ENCODE measurements at places on chromosomes 7 and 10.

- DNase-seq: no peak
Observed at GRCh38 chr7:93862651-93863050, 27.9 kb downstream of the TFPI2 start.

DNA sequence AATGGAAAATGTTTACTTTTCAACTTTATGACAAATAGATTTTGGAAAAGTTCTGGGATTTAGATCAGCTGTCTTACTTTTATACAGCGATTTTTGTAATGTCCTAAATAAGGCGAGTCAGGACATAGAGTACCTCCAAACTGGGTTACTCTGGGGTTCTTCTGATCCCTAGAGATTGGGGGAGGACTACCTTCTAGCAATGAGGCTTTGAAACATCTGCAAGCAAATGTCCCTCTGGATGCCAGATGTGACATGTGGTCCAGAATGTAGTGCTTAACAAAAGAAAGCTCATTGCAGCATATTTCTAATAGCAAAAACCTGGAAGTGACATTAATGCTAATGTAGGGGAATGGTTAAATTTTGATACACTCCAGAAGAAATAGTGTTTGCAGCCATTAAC lies 36.1 kb downstream of the ABRAXAS2 start:
- no peak for DNase-seq

DNA sequence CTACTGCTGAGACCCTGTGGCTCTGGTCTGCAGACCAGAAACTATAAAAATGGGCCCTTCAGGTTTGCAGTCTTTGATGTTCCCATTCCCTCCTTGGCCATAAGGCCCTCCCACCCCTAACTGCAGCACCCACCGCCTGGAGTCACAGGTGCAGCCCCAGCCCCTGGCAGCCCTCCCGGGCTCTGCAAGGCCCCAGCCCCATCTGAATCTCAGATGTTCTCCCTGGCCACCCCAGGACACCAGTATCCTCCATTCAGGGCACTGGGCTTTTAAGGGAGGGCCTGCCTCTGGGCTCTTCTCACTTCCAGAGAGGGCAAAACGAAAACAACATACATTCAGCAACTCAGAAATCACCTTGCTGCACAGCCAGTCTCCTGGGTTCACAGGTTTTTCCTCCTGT lies 107.7 kb upstream of the RET start:
- DNase-seq: no peak

GRCh38 chr10:97319671-97320479 lies 804 bp downstream of the FRAT1 start:
- DNase-seq: no peak

DNA sequence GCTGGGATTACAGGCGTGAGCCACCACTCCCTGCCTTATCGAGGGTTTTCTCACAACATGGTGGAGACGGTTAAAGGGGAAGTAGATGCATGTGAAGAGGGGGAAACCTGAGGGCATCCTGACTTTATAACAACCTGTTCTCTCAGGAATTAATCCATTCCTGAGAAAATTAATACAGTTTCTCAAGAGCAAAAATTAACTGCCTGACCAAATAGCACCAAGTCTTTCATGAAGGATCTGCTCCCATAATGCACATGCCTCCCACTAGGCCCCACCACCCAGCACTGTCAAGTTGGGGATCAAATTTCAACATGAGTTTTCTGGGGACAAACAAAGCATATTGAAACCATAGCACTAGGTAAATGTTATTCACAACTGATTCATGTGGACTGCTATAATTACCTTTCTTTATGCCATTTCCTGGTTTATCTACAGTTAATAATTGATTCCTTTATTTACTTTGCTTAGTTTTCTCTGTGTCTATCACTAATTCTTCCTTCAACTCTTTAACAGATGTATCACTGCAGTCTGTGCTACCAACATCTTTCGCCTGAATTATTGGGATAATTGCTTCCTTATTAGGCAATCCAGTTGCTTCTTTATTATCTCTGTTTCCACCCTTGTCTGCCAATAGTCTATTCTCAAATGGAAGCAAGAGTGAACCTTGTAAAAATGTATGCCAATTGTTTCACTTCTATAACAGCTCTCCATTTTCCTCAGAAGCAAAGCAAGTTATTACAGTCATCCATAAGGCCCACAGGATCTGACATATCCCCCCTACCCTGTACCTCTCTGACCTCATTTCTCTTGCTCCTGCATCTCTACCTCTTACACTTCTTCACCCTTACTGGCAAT lies 12.9 kb upstream of the MICU1 start:
- no peak for DNase-seq

GRCh38 chr7:95871075-95871848 lies 98.9 kb downstream of the DYNC1I1 start:
- DNase-seq: peak; percentile 59

GRCh38 chr7:132527467-132528410 lies 48.5 kb downstream of the PLXNA4 start:
- DNase-seq: no peak

DNA sequence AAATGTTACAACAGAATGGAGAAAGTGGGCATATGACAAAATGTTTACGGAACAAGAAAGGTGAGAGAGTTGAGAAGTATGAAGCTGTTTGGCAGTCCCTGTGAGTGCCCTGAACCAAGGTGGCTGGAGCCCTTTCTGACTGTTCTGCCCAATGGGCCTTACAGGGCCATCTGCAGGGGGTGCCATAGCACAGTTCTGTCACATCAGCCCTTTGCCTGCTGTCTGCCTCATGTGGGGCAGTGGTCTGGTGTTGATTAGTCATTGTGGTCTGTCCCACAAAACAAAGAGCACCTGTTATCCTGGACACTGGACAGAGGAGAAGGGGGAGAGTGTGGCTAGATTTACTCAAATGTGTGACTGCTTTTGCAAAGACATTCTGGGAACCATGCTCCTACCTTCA lies 51.5 kb upstream of the OSBPL3 start:
- DNase-seq: no peak

GRCh38 chr7:39623732-39624441 lies 515 bp downstream of the RALA start:
- DNase-seq: no peak

DNA sequence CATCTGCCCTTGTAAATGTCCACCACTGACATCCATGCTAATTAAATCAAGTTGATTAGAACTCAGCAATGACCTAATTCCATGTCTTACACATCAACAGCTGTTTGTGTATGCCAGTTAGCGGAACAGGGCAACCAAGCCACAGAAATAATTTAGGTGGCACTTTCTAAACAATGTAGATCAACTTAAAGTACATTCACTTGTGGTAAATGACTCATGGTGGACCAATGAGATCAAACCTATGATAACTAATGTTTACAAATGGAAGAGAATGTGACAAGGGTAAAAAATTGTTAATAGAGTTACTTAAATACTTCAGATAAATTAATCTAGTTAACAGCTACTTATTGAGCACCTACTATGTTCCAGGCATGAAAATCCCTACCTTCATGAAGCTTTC lies 63.1 kb upstream of the ICA1 start:
- no peak for DNase-seq

DNA sequence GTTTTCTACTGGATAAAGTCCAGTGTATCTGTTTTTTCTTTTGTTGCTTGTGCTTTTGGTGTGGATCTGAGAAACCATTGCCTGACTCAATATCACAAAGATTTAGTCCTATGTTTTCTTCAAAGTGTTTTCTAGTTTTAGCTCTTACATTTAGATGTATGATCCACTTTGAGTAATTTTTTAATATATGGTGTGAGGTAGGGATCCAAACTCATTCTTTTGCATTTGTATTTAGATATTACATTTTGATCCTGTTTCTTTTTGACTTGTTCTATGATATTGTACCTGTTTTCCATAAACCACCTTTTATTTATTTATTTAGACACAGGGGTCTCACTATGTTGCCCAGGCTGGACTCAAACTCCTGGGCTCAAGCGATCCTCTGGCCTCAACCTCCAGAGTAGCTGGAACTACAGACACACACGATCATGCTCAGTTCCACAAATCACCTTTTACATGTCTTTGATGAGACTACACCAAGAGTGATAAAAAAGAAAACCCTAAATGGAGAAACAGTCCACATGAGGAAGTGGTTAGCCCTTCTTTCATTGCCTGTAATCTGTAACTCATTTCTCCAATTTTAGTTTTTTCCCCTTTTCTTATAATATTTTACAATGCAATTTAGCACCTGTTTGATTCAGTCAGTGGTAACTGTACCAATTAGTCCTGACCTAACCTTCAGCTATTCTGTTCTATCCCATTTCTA lies 86.0 kb downstream of the SLC37A3 start:
- no peak for DNase-seq

- no peak for DNase-seq
Observed at GRCh38 chr10:44966129-44966815, 6.7 kb downstream of the RASSF4 start.

- DNase-seq: no peak
Observed at GRCh38 chr10:105185161-105185560, 544.1 kb downstream of the SORCS3 start.

DNA sequence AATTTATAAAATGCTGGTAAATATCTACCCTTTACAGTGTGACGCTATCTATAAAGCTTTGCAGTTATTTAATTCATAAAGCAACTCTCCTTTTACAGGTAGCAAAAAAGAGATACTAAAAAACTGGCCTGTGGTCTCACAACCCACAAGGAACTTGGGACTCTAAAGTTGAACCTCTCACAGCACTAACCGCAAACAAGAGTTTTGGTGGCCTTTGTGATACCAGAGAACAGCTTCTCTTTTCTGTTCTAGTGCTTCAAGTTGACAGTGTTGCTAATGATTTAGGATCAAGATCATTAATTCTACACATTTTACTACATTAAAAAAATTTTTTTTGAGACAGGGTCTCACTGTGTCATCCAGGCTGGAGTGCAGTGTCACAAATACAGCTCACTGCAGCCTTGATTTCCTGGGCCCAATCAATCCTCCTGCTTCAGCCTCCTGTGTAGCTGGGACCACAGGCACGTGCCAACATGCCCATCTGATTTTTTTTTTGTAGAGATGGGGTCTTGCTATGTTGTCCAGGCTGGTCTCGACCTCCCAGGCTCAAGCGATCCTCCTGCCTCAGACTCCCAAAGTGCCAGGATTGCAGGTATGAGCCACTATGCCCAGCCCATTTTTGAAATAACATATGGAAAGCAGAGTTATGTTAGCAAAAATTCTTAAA lies 56.0 kb upstream of the ST8SIA6 start:
- DNase-seq: no peak

GRCh38 chr10:89242345-89242684 lies 9.3 kb downstream of the LIPA start:
- no peak for DNase-seq

DNA sequence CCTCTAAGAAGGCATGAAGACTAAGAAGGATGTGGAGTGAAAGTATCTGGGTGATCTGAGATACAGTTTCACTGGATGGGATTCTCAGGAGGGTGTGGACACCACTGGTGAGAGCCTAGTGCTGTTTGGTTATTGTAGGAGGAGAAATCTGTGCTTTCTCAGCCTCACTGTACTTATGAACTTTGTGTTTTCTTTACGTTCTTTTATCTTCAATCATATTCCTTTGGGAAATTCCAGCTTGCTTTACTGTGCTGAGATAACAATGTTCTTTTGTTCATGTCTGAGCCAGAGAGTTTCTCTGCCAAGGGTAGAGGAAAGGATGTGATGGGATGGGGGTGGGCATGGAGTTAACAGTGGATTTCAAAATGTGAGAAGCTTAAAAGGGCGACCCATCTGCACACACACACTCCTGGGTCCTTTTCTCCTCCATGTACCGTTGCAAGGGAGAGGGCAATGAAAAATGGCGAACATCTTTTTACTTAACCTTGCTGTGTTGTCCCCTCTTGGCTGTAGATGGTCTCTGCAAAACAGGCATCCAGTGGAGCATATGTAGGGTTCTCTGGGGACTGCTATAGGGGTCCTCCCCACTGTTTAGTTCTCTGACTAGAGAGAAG lies 25.0 kb upstream of the TAX1BP1 start:
- DNase-seq: no peak

GRCh38 chr7:128177768-128178550 lies 63.1 kb upstream of the LEP start:
- no peak for DNase-seq

GRCh38 chr7:111820621-111821020 lies 258.3 kb upstream of the IMMP2L start:
- no peak for DNase-seq

GRCh38 chr10:78139341-78139740 lies 105.7 kb downstream of the RPS24 start:
- no peak for DNase-seq

DNA sequence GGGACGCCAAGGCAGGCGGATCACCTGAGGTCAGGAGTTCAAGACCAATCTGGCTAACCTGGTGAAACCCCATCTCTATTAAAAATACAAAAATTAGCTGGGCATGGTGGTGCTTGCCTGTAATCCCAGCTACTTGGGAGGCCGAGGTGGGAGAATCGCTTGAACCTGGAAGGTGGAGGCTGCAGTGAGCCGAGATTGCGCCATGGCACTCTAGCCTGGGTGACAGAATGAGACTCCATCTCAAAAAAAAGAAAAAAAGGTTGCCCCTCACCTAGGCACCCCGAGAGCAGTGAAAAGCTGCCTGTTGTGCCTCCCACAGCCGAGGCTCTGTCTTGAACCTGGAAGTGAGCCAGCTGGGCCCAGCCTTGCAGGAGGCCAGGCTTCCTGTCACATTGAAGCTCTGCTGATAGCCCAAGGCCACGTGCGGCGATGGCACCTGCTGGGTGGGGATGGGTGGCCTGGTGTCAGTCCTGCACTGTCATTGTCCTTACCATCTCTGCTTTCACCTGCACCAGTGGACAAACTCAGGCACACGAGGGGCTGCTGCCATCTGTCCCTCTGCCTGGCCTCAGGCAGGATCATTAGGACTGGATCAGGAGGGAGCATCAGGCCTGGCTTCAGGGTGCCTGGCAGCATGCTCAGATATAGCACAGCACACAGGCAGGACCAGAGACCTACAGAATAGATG lies 37.8 kb downstream of the DNAJB12 start:
- no peak for DNase-seq

- no peak for DNase-seq
Observed at GRCh38 chr7:49438281-49438680, 335.2 kb upstream of the VWC2 start.

DNA sequence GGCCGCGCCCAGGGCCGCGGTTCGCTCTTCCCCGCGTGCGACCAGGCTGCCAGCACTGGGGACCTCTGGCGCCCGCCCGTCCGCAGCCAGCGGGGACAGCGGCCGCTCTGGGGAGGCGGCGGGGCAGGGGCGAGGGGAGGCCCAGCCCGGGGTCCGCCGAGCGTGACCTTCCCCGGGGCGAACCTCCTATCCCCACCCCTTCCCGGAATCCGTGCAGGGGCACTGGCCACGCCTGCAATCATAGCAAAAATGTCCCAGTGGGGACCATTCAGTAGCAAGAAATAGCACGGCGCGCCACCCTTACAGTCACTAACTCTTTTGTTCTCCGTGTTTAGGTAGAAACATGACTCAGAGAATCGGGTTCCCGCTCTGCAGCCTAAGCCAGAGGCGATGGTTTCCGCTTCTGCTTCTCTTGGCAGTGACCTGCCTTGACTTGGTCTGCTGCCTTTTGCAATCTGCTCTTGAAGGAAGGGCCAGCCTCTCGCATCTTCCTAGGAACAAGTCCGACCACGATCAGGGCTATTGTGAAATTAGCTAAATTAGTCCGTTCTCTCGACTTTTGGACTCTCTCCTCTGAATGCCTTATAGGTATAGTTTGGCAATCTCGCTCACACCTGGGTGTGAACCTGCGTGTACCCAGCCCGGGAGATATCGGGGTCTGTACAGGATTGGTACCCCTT lies 79.3 kb upstream of the ACBD5 start:
- peak; percentile 29 for DNase-seq

GRCh38 chr10:88232029-88232895 lies 350.9 kb downstream of the RNLS start:
- no peak for DNase-seq

- DNase-seq: no peak
Observed at GRCh38 chr7:74001150-74001494, 26.9 kb upstream of the ELN start.

All from right lung (tissue), 10 donors.